ENCODE measurements at places on chromosomes 16 and 17.
A peak's percentile ranks its signal among the peaks of the same experiment; 100 is the strongest.

DNA sequence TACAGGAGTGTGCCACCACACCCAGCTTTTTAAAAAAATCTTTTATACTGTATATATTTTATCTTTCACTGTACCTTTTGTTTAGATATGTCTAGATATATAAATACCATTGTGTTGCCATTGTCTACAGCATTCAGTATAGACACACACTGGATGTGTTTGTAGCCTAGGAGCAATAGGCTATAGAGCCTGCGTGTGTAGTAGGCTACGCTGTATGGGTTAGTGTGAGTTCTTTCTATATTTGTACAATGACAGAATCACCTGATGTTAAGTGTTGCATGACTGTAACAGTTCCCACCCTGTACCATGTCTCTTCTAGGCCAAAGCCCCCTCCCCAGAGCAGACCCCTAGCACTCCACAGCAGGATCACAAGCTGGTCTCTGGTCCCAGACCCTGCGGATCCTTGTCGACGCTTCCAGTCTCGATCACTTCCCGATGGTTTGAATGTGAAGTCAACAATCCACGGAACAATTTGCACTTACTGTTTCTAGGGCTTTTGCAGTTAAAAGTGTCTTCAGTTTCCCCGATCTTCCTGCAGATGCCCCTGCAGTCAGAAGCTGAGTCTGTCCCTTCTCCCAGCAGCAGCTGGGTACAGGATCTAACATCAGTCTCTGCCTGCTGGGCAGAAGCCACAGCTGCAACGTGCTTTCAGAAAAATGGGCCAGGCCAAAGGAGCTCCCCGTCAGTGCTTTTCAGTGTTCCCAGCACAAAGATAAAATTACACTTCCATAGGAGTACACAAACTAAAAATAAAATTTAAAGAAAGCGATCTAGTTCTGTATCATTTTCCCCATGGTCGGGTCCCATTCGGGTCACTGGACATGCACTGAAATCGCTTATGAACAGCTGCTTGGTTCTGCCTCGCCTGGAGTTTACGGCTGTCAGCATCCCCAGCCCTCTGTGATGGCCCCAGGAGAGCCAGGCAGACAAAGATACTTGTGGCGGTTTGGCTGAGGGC, 35.4 kb downstream of the ADAM11 start:
- no peak for DNase-seq

DNA sequence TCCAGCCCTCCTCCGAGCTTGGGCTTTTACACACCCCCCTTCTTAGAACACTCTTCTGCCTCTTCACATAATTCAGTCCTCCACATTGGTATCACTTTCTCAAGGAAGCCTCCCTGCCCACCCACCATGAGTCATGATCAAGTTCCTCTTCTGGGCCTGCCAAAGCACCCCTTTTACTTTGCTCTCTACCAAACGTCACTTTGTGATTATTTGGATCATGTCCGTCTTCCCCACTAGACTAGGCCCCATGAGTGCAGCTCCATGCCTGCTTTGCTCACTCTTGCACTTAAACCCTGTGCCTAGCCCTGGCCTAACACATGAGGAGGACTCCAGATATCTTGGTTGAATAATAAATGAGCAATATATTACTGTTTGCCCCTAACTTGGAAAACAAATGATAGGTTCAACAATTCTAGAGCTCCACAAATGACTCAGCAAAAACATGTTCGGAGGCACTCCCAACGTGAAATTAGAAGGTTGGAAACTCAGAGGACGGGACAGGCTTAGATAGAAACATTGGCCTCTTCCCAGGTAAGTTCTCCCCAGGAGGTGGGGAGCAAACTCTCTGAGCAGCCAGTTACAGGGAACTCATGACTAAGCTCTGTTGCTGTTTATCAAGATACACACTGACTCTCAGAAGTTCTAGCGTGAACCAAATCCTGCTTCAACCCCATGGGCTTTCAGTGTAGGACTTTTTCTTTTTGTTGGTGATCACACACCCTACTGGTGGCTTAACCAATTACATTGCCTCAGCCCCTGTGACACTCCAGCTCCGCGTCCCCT, 28.3 kb downstream of the G6PC1 start:
- peak; percentile 51 for DNase-seq

DNA sequence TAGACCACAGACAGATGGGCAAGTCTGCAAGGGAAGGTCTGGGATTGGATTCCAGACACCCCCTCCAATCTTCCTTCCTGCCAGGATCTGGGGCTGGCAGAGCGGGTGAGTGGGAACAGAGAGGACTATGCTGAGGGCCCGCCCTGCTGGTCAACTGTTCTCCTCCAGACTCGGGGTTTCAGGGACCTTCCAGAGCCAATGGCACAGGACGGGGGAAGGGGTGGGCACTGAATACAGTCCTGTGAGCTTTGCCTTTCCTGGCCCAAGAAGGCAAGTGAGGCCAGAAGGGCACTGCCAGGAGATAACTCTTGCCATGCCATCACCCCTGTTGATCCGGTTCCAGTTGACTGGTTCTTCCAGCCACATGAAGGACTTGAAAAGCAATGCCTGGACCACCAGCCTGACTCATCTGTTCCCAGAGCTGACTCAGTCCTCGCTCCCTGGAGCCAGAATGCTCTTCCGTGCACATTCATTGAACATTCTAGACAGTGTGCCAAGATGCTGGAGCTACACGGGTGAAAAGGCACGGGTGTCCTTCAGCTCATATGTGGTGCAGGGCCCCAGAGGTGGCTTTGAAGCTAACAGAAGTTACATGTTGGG, 533 bp upstream of the MEFV start:
- no peak for DNase-seq

- DNase-seq, result no peak
These were observed 28.8 kb downstream of the GINS2 start for GRCh38 chr16:85659805-85660511.

GRCh38 chr16:30382111-30382881, at the start of gene SEPTIN1:
Gene SEPTIN1 (minus strand): TSS chr16:30382561. CDS start chr16:30382542, 19 bp downstream.
- DNase-seq, result no peak

Data from mucosa of gallbladder (tissue), 1 donor.